Stimulated activated CD8-positive, alpha-beta memory T cell treated with anti-CD3 and anti-CD28 coated beads, Interleukin-7, amount 100 ng/mL, for 1 hour (primary cell): ENCODE measurements at places on chromosomes 2 and 18.

DNA sequence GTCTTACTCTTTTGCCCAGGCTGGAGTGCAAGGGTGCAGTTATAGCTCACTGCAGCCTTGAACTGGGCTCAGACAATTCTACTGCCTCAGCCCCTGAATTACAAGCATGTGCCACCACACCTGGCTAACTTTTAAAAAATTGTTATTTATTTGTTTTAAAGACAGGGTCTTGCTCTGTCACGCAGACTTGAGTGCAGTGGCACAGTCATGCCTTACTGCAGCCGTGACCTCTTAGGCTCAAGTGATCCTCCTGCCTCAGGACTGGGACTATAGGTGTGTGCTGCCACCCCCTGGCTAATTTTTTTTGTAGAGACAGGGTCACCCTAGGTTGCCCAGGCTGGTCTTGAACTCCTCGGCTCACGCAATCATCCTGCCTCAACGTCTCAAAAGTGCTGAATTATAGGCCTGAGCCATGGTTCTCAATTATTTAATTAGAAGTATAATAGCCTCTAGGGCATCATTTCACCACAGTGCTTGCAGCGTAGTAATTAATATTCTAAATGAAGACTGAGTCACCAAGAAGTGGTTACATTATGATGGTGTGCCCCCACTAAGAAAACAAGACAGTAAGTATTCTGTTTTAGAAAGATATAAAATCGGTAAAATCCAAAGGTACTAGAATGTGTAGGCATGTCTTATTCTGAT is 69.6 kb downstream of the EML4 start:
- no peak for DNase-seq

DNA sequence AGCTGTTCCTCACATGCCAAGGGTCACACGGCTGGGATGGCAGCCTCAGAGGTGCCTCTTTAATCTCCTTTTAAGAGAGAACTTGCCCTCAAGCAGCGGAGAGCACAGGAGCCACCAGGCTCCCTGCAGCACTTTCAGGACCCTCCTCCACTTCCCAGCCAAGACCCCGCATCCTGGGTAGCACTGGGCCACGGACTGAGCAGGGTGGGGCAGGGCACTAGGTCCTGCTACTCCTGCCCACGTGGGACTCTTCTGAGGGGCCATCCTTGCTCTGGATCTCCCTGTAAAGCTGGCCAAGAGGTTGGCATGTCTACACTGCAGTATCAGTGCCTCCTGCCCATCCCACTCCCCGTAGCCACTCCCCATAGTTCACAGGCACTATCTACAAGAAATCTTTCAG is 175.3 kb upstream of the GLI2 start:
- no peak for DNase-seq

GRCh38 chr2:487186-488079 is 189.8 kb downstream of the TMEM18 start:
- no peak for DNase-seq

DNA sequence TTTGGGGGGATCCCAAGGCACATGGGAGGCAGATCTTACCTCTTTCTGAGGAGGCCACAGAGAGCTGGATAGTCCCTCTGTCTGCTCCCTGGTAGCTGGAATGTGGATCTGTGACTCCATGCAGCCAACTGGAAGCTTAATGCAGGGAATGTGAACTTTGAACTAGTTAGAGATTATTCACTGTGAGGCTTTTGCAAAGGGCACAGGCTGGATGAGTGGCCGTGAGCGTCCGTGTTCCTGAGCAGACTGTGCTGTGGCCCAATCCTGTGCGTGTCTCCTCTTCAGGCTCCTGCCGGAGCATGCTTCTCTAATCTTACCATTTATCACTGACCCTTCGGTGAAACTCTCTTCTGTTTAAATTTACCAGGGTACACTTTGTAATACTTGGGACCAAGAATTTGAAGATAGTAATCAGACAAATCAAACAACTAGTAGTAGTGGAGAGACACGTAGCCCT is 187.6 kb downstream of the PTPRM start:
- DNase-seq, result no peak

- no peak for DNase-seq
Observed at GRCh38 chr18:58046093-58046793, 2.2 kb downstream of the NEDD4L start.

DNA sequence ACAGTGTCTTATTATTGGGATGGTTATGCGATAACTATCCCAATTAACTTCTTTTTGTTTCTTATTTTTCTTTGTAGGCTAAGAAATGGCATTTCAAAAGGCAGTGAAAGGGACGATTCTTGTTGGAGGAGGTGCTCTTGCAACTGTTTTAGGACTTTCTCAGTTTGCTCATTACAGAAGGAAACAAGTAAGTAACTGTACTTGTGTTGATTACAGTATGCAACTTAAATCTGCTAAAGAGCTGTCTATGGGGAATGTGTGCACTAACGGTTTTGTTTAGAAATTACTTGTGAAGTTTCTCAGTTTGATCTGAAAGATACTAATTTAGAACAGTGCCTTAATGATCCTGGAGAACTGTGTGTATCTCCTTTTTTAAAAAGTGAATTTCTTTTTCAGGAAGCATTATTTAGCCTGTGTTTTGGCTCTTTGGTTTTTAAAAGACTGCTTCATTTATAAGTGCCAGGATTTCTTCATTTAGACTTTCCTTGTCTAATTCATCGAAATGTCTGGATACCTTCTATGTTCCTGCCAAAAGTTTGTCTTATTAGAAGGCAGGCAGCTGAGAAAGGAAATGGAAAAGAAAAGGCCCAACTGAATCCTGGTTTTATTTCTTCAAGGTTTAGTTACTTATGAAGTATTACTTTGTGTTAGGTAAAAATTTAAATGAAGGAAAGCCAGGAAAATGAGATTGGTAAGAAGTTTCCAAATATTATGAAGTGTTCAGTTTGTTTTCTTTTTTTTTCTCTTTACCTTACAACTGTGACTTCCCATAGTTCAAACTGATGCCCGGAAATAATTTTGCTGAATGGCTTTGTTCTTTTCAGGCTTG is 40.1 kb downstream of the GPD2 start:
- no peak for DNase-seq

- no peak for DNase-seq
Observed at GRCh38 chr18:80172056-80172455, 63.0 kb downstream of the ADNP2 start.

GRCh38 chr2:224793946-224794345 is 77.8 kb upstream of the CCDC195 start:
- no peak for DNase-seq
